A549 treated with Mapracorat at 1 μM for 4 hours (cell line): ENCODE measurements at places on chromosomes 2 and 18. TPM values are rescaled to one million over a fixed set of nuclear protein-coding genes. Genes with fewer than 3 reads are reported as not detected.

Gene SLC35F6
- 32.7 to 38.7 TPM (median 35.5 TPM) in 5 replicates for total RNA-seq

Gene LRRC30
- not detected in 5 replicates for total RNA-seq

Gene CFC1
- total RNA-seq, result not detected in 5 replicates

Gene LCT
- 0.05 to 0.06 TPM in 2 of 5 replicates, not detected in the others for total RNA-seq

Gene HOXD13
- total RNA-seq, result 0.12 to 0.30 TPM (median 0.22 TPM) in 5 replicates

Gene PLA2R1
- total RNA-seq, result 1.6 to 2.8 TPM (median 2.2 TPM) in 5 replicates

Gene GAREM1
- total RNA-seq, result 4.3 to 6.2 TPM (median 5.3 TPM) in 5 replicates

Gene REG1B
- not detected in 5 replicates for total RNA-seq

Gene RAD51AP2
- total RNA-seq, result not detected in 5 replicates

Gene NDC80
- 12.5 to 15.4 TPM (median 13.3 TPM) in 5 replicates for total RNA-seq

Gene GRP
- not detected in 5 replicates for total RNA-seq

Gene GALNT13
- 7.0 to 12.0 TPM (median 8.8 TPM) in 5 replicates for total RNA-seq

Gene PRADC1
- total RNA-seq, result 17.4 to 26.8 TPM (median 25.3 TPM) in 5 replicates

Gene ABCB11
- total RNA-seq, result 0.01 TPM in 1 of 5 replicates, not detected in the others

Gene RNF25
- total RNA-seq, result 50.2 to 55.3 TPM (median 51.5 TPM) in 5 replicates

Gene MROH2A
- total RNA-seq, result 0.12 to 0.26 TPM (median 0.18 TPM) in 4 of 5 replicates, not detected in the other

Gene IL1RL2
- total RNA-seq, result 0.07 TPM in 1 of 5 replicates, not detected in the others

Gene C2orf66
- total RNA-seq, result 0.07 to 0.14 TPM (median 0.09 TPM) in 3 of 5 replicates, not detected in the others

Gene LONRF2
- total RNA-seq, result 1.7 to 3.0 TPM (median 2.6 TPM) in 5 replicates

Gene OTX1
- 3.2 to 4.5 TPM (median 3.7 TPM) in 5 replicates for total RNA-seq

Gene ZNF385B
- not detected in 5 replicates for total RNA-seq

Gene CLEC4F
- not detected in 5 replicates for total RNA-seq

Gene KYNU
- total RNA-seq, result 238 to 285 TPM (median 251 TPM) in 5 replicates
